ENCODE measurements at places on chromosomes 6 and 20.
A peak's percentile ranks its signal among the peaks of the same experiment; 100 is the strongest.

DNA sequence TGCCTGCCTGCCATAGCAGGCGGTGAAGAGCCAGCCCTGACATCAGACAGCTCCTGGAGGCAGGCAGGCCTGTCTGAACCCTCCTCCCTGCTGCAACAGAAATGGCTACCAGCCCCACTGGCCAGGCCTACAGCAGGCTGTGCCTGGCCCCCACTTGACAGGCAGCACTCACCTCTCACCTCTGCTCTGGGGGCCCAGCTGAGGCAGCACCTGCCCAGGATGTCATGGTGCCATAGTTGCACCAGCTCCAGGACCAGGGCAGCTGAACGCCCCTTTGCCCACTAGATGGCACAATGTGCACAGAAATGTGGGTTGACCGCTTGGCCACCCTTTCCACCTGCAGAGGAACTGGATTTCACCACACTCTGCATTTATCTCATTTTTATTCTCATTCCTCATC, 30.6 kb downstream of the MRPL14 start:
- DNase-seq, result peak; percentile 44

DNA sequence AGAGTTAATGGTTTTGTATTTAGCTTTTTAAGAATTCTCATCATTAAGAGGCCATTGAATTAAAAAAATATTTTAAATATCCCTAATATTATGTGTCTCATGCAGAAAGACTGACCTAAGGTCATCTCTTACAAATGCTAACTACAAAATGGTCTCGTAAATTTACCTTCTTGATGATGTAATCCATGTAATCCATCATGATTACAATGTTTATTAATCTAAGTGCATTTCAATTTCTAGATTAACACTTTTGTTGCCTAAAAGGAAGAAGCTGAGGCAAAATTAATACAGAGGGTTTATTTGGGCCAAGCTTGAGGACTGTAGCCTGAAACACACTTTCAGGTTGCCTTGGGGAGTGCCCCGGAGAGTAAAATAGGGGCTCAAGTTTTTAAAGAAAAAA, 18.4 kb downstream of the DUSP22 start:
- no peak for DNase-seq

DNA sequence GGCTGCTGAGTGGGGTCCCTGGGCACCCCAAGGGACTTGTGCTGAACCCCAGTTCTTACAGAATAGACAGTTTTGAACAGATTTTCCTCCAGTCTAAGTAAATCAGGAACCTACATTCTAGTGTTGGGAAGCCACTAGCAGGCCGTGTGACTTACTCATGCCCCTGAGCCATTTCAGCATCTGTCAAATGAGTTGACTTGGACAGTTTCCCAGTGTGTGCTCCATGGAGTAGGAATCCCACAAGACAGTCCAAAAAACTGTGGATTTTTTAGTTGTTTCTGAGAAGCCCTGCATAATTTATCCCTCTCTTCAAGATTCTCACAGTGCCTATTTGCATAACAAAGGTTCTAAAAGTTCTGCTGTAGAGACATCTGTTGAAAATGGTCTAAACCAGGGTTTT, 2.1 kb downstream of the GABRR2 start:
- DNase-seq, result no peak

GRCh38 chr6:115551527-115551926, 509.2 kb downstream of the FRK start:
- no peak for DNase-seq

DNA sequence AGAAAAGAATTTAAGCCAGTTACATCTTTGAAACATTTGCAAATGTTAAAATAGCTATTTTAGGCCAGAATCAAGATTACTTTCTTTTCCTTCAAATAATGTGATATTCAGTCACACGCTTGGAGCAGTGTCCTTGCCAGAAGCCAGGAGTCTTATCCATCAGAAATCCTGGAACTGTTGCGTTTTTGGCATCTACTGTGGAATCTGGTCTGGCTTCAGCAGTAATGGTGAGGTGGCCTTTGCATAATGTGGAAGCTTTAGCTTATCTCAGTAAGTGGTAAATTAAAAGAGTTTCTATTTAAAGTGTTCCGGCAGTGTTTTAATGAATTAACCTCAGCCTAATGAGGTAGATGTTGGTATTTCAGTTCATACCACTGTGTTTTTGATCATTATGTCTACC, 97.6 kb downstream of the FIG4 start:
- no peak for DNase-seq

- no peak for DNase-seq
These were observed 82.9 kb downstream of the PDE10A start for GRCh38 chr6:165580136-165580535.

DNA sequence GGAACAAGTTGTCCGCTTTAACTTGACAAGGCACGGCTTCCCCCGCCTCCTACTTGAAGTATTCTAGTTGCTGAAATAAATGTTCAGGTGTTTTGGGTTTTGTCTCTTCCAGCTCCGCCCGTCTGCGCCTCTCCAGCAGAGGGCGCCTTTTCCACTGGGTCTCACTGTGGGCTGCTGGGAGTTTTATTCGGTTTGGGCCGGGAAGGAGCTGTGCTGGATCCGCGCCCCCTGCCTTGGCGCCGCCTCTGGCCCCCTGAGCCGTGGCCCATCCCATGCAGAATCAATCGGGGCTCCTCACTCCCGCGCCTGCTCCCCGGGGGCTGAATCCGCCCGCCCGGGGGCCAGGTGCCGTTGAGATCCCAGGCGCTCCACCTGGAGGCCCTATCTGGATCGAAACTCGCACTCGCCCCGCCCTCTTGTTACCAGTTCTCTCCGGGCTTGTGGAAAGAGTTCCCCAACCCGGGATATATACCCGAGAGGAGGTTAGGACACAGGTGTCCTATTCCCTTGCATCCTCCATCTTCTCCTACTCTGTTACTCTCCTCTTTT, 51.0 kb upstream of the TCF21 start:
- no peak for DNase-seq

GRCh38 chr6:16361861-16362260, 123.5 kb downstream of the GMPR start:
- DNase-seq, result no peak

GRCh38 chr6:8446391-8446790, 11.0 kb upstream of the SLC35B3 start:
- no peak for DNase-seq

- DNase-seq, result no peak
These were observed 217.0 kb upstream of the MYLIP start for GRCh38 chr6:15911753-15912504.

DNA sequence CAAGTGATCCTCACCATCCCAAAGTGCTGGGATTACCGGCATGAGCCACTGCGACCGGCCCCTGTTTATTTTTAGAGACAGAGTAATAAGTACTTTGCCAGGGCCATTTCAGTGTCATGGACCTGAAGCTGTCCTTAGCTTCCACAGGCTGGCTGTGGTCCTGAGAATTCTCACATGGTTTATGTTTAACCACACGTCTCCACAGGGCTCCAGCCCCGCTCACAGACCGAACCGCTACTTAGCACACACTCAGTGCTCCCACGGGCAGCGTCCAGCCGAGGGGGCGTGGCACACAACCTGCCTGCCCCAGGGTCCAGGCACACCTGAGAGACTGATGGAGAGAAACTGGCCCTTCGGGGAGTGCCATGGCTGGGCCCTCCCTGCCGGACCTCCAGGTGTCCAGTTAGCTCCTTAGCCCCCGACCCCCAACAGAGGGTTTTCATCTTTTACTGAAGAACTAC, 11.7 kb downstream of the ACSS1 start:
- no peak for DNase-seq

DNA sequence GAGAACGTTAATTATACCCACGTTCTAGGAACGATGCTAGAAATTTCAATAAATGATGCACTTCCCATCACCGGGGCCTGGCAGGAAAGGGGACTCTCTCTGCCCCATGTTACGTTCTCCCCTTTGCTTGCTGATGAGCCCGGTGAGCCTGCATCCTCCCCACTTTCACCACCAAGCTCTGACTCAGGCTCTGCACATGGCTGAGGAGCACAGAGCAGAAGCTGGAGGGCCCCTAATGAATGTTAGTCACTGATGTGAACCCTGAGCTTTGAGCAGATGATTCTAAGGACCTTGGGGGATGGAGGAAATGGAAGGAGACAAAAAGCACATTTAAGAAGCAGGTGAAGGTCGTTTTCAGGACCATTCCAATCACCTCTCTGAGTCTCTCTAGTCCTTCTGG, 468.2 kb upstream of the ARID1B start:
- no peak for DNase-seq

DNA sequence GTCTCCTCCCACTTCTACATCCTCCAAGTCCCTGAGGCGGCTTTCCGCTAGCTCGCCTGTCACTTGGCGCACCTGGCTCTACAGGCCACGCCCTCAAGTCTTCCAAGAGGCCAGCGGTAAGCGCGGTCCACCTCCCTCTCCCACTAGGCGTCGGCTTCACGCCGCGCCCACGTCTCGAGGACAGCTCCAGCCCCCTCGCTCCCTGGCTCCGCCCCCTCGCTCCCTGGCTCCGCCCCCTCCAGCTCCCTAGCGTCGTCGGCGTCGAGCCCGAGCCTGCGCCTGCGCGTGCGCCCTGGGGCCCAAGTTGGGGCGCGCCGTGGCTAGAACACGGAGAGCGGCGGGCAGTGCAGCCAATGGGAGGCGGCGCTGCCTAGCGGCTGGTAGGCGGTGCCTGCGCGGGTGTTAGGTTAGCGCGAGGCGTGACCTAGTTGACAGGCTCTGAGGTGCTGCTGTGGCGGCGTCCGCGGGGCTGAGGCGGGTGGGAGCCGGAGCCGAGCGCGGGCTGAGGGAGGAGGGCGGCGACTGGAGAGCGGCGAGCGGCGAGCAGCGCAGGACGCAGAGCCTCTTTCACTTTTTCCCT, at the start of gene MACROD2:
Gene MACROD2 (plus strand): TSS at position 431 of the 580 bp plus-strand sequence.
- DNase-seq, result no peak

GRCh38 chr6:38503960-38504682, 135.6 kb downstream of the BTBD9 start:
- no peak for DNase-seq

GRCh38 chr20:1434571-1435336, 31.9 kb downstream of the NSFL1C start:
- DNase-seq, result peak; percentile 79

DNA sequence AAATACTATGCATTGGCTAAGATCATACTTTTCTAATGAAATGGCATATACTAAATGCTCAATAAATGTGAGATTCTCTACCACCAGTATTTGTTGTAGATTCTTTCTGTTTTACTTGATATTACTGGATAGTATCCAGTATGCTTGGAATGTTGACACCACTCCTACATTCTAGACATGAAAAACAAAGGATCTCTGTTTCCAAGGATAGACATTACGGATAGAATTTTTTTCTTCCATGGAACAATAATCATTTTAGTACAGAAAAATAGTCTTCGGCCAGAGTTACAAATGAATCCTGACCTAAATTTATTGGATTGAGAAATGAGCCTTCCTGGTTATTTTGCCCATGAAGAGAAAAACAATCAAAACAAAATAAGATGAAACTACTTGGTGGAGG, 258.2 kb upstream of the NT5E start:
- no peak for DNase-seq

- DNase-seq, result no peak
These were observed 376.7 kb downstream of the THBS2 start for GRCh38 chr6:168876956-168877355.

- no peak for DNase-seq
These were observed 30.4 kb upstream of the CCN2 start for GRCh38 chr6:131981624-131981978.

- DNase-seq, result no peak
These were observed 77.1 kb upstream of the FRMD1 start for GRCh38 chr6:168155821-168156741.

GRCh38 chr20:45444050-45444449, 25.5 kb upstream of the WFDC2 start:
- no peak for DNase-seq

- DNase-seq, result no peak
These were observed 278.0 kb downstream of the SMOC2 start for GRCh38 chr6:168718821-168719475.

GRCh38 chr6:138957903-138958302, 30.1 kb downstream of the REPS1 start:
- no peak for DNase-seq

DNA sequence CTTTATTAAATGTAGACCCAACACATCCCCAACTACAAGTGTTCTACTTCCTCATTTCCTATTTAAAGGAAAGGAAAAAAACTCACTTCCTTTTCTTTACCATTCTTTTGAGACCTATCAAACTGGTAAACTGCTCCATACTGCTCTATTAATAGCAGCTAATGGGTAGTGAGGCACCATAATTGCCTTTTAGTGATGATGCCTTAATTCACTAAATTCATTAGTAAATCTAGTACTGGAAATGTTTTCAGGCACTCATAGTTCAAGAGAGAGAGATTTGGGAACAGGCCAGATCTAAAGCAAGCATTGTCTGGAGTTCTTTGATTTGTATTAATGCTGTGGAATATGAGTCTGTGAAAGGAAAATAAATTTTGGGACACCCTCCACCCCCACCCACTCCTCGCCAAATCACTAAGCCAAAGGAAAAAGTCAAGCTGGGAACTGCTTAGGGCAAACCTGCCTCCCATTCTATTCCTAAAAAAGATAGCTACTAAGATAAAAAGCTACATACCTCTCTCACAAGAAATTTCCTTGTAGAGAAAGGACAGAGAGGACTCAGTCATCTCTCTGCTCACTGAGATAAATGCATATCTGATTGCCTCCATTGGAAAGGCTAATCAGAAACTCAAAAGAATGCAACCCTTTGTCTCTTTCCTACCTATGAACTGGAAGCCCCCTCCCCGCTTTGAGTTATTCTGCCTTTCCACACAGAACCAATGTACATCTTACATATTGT, 13.6 kb upstream of the IBTK start:
- DNase-seq, result no peak

DNA sequence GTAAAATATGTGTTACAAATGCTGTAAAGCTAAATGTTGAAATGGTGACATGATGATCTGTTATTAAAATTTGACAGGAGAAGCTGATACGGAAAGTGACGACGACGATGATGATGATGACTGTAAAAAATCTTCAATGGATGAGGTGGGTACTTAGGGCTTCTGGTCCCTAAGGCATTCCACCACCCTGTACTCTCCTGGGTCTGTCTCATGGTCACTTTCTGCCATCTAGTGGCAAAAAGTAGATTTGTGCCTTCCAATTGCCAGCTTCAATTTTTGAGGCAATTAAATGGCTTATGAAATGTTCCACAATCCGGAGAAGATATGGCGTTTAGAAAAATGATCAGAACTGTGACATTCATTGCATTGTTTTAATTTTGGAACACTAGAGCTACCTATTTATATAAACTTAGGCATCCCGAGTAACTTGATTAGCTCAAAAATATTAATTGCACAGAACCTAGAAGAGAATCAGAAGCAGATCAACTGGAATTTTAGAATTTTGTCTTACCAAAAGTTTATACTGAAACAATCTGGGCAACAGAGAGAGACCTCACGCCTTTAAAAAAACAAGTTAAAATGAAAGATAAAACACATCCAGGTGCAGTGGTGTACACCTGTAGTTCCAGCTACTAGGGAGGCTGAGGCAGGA, 346.5 kb upstream of the PLCB4 start:
- DNase-seq, result peak; percentile 10

Data from GDM1 (cell line).